ENCODE measurements at places on chromosomes 7 and 10.

GRCh38 chr10:33143160-33143728, 185.2 kb upstream of the ITGB1 start:
- DNase-seq = peak; percentile 91

DNA sequence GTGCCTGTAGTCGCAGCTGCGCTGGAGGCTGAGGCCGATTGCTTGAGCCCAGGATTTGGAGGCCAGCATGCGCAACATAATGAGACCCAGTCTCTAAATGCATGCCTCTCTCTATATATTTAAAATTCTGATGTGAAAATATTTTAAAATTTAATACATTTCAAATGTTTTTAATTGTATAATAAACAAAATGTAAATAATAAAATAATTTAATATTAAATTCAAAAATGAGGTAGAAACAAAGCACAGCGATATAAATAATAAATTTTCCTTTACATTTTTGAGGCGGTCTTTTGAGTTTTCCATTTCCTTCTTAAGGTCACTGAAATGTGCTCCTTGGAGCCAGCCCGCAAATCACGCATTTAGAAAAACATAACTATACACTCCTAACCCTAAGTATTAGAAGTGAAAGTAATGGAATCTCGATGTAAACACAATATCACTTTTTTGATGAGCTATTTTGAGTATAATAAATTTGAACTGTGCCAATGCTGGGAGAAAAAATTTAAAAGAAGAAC, 523 bp upstream of the CDK1 start:
- no peak for DNase-seq

DNA sequence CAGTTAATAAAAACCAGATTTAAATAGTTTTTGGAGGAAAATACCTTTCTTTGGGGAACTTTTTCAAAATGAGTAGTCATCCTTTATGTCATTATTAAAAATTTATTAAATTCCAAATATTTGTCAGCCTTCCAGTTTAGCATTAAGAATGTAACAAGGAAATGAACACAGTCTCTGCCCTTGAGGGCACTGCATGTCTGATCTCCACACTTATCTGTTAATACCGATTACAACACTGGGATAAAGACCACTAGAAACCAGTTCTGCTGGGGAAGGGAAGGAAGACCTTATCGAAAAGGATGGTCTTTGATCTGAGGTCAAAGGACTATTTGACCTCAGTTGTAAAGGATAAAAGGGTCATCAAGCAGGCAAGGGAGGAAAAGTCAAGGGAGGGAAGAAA, 320.0 kb downstream of the DOCK4 start:
- no peak for DNase-seq

- no peak for DNase-seq
Measured at GRCh38 chr7:12779947-12780346, 92.5 kb downstream of the ARL4A start.

- peak; percentile 37 for DNase-seq
Measured at GRCh38 chr7:140475747-140476333, 3.5 kb downstream of the MKRN1 start.

DNA sequence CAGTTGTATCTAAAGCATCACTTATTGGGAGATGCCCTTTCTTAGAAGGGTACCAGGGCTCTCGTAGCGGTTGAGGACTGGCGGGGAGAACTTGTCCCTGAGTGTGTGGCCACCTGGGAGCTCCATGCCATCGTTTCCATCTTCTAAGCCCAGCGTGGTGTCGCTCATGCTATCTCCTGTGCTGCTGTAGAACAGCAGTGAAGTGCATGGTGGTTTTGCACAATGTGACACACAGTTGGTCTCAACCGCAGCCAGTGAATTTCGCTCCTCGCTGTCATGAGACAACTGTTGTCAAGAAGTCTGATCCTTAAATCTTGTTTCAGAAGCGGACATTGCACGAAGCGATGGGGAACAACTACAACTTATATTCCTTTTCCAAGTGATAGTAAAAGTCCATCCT, 283.4 kb downstream of the GRID1 start:
- no peak for DNase-seq

- DNase-seq = peak; percentile 79
Measured at GRCh38 chr7:2941216-2941859, 97.2 kb upstream of the GNA12 start.

GRCh38 chr7:16646472-16647072, 591 bp downstream of the BZW2 start:
- no peak for DNase-seq

DNA sequence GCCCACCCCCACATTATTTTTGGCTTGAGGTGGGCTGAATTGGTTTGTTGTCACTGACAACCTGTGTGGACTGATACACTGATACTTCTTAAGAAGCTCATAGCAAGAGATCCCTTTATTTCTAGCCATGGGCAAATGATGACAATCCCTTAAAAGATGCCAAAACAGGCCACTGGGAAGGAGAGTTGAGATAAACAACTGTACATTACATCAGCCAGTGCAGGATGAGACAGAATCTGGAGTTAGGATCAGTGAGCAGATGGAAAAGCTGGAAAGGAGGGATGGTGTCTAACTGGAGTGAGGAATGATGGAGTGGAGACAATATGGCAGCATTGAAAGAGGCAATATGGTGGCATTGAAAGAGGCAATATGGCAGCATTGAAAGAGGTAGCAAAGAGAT, 195.9 kb upstream of the LYZL2 start:
- no peak for DNase-seq

GRCh38 chr10:62456611-62457101, 82.5 kb downstream of the ZNF365 start:
- DNase-seq = peak; percentile 74

DNA sequence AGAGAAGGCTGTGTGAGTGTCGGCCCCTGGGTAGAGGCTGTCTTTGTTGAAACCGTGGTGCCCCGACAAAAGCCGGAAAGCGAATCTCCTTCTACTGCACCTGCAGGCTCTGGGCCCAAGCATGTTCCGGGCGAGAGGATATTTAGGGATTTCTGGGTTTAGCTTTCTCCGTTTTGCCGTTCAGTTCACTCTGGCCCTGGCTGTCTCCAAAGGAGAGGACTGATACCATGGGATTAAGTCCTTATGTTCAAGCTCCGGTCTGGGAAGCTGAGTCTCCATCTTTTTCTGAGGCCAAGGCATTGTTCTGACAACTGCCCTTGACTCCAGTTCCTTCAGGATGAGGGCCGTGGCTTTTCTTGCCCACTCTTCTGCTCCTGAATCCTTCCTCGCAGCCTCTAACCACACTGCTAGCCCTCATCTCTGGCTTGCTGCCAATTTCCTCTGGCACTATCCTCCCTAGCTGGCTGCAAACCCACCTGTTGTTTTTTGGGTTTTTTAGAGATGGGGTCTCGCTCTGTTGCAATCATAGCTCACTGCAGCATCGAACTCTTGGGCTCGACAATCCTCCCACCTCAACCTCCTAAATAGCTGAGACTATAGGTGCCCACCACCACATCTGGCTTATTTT, 206.8 kb downstream of the SKIDA1 start:
- no peak for DNase-seq

- DNase-seq = peak; percentile 47
Measured at GRCh38 chr7:73703757-73704639, 15.5 kb downstream of the STX1A start.

- DNase-seq = no peak
Measured at GRCh38 chr7:131250331-131250730, 77.3 kb upstream of the MKLN1 start.

GRCh38 chr7:42699380-42700178, 212.3 kb downstream of the C7orf25 start:
- DNase-seq = no peak

DNA sequence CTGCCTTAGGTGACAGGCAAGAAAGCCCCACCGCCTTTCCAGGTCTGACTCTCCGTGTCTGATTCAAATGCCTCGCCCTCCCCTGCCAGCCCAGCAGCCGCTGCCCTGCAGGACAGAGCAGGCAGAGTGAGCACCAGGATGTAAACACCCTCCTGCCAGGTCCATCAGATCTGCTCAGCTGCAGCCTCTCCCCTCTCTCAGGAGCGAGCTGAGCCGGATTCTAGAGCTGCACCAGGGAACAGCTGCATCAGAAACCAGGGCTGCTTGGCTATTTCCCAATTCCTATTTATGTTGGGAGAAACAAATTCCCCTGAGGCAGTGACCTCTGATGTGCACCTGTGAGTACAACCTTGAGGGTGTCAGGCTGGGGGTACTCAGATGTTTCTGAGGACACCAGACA, 121.5 kb upstream of the ZMIZ1 start:
- DNase-seq = no peak

DNA sequence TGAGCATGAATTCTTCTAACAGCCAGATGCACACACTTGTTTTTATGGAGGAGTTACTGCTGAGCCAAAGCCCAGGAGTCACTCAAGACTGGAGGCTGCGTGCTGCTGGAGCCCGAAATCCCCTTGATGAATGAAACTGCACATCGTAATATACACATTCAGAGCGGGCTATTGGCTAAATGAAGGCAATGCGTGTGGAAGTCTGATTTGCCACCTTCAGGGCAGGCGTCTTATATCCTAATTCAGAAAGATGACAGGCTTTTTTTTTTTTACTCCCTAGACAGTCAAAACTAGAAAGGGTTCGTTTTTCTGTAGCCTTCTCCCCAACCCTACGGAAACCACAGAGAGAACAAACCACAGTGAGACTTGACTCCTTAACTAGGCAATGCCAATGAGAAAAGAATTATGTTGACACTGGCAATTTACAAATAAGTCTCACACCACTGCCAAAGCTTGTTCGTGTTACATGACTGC, 227.2 kb upstream of the KLF14 start:
- DNase-seq = peak; percentile 54

- DNase-seq = no peak
Measured at GRCh38 chr7:130415006-130415405, 25.8 kb downstream of the CEP41 start.

DNA sequence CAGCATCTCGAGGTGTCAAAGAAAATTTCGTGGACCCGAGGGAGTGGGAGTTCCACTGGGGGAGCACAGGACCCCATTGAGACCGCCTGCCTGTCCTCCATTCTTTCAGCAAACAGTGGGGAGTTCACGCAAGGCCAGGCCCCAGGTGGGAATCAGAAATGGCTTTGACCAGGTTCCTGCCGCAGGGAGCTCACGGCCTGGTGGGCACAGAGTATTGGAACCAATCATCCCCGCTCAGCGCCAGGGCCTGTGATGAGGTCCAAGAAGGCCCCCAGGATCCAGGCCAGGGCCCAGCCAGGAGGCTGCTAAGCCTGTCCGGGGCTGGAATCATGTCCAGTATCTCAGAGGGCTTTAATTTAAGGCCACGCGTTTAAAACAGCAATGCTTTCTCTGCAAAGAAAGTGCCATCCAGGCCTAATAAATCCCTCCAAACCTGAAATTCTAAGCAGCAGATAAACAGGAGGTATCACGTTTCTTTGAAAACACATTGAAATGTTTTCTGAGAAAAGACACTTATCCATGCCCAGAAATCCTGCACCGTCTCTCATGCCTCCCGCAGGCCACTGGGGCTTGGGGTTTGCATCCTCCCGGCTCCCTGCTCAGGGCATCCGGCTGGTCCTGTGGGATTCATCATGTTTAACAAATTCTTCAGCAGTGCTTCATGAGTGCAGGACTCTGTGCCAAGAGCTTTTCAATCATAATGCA, 125.7 kb downstream of the OAT start:
- DNase-seq = no peak

- DNase-seq = no peak
Measured at GRCh38 chr10:132461683-132462231, 64.8 kb downstream of the PWWP2B start.

- DNase-seq = no peak
Measured at GRCh38 chr7:96720843-96721242, 11.2 kb upstream of the SEM1 start.

DNA sequence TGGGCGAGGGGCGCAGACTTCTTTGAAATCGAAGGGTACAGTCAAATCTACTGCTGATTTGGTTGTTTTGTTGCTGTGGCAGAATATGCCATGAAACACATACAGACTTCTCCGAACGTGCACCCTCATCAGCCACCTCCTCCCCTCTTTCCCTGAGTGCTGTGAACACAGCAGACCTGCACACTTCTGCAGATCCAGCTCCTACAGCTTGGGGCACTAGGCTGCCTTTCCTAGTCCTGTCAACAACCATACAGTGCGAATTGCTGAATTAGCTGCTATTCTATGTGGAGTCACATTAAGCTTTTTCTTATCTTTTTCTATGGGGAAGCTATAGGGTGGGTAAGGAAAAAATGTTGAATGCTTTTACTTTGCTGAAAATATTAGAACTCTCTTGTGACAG, 57.5 kb downstream of the COL17A1 start:
- DNase-seq = no peak

- no peak for DNase-seq
Measured at GRCh38 chr7:55118426-55118825, 99.6 kb downstream of the EGFR start.

- DNase-seq = no peak
Measured at GRCh38 chr7:70098905-70099672, 500.8 kb downstream of the AUTS2 start.

DNA sequence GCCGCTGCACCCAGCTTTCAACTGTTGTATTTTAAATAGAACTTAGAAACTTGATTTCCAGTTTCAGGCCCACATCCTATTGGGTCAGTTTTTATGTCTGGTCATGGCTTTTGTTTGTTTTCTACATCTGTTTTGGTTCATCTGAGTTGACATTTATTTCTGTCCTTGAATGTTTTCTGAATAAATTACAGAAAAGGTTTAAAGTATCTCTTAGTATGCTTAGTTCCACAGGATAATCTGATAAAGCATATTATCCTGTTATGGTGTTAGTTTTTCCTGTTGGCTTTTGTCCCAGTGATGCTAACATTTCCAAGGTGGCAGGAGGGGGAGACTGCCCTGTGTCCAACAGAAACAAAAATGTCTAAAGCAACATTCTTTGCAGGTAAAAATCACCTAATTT, 733.2 kb downstream of the INHBA start:
- no peak for DNase-seq

- DNase-seq = no peak
Measured at GRCh38 chr10:111926286-111926685, 257.3 kb downstream of the GPAM start.

- peak; percentile 87 for DNase-seq
Measured at GRCh38 chr7:131890176-131890575, 333.7 kb upstream of the PODXL start.

DNA sequence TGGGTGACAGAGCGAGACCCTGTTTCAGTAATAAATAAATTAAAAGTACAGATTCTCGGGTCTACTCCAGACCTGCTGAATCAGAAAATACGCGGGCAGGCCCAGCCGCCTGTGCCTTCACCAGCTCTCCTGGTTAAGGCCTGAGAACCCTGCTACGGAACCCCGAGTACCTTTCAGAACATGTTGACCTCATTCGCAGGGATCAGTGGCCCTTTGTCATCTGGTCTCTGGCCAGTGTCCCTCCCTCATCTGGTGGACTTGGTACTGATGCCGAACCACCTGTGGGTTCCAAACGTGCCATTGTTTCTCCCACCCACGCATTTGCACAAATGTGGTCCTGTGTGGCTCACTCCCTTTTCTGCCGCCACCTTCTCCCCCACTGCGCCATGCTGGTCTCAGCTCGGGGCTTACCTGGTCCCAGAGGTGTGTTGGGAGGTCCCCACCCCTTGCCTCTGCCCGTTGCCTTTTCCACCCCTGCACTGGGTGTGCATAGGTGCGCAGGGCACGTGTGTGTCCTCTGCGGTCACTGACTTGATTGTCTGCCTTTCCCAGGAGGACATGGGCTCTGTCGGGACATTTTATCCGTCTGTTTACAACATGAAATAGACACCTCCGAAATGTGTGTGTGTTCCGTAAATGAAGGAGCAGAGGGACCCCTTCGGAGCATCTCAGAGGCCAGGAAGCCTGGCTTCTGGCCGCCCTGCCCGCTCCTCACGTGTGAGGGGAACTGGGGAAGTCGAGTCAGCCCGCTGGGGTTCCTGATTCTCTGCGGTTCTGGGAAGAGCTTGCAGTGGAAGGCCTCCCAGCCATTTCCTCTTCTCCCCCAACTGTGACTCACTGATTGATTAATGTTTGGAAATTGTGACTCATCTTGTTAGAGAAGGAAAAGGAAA, 135.2 kb downstream of the CUX1 start:
- DNase-seq = peak; percentile 77

GRCh38 chr10:102645741-102646609, 1.7 kb downstream of the TRIM8 start:
- peak; percentile 98 for DNase-seq
